ENCODE measurements at places on chromosomes 4 and X.
A peak's percentile ranks its signal among the peaks of the same experiment; 100 is the strongest.

- H3K27ac ChIP-seq: no peak overlapping the region
- no peaks in the 10 kb centered on the region for H3K36me3 ChIP-seq
- H3K4me1 ChIP-seq: no peaks in the 10 kb centered on the region
- H3K27me3 ChIP-seq: peaks cover 46% of the 10 kb centered on the region
- no peak for ATAC-seq
Measured at GRCh38 chr4:6464842-6465588, 7.4 kb downstream of the PPP2R2C start.

- H3K4me1 ChIP-seq: no peaks in the 10 kb centered on the region
- no peaks in the 10 kb centered on the region for H3K27me3 ChIP-seq
- no peak overlapping the region for H3K4me3 ChIP-seq
- no peak overlapping the region for H3K27ac ChIP-seq
Measured at GRCh38 chr4:124666496-124666895, 46.0 kb downstream of the ANKRD50 start.

DNA sequence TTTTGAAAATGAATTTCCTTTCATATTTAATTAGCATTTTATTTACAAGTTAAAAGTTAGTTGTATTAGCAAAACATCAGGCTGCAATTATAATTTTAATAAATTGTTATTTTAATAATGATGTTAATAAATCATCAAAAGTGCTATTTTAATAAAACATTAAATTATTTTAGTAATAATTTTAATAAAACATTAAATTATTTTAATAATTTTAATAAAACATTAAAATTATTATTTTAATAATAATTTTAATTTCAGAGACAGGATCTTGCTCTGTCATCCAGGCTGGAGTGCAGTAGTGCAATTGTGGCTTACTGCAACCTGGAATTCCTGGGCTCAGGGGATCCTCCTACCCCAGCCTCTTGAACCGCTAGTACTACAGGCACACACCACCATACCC lies 10.8 kb downstream of the RAP2C start:
- peaks cover 15% of the 10 kb centered on the region for H3K36me3 ChIP-seq
- H3K27me3 ChIP-seq: no peaks in the 10 kb centered on the region
- H3K4me1 ChIP-seq: peaks cover 17% of the 10 kb centered on the region
- H3K27ac ChIP-seq: no peak overlapping the region

- no peak overlapping the region for H3K27ac ChIP-seq
- ATAC-seq: no peak
- no peaks in the 10 kb centered on the region for H3K4me1 ChIP-seq
- no peak overlapping the region for H3K4me3 ChIP-seq
Measured at GRCh38 chrX:1075156-1075555, 137.3 kb downstream of the CRLF2 start.

DNA sequence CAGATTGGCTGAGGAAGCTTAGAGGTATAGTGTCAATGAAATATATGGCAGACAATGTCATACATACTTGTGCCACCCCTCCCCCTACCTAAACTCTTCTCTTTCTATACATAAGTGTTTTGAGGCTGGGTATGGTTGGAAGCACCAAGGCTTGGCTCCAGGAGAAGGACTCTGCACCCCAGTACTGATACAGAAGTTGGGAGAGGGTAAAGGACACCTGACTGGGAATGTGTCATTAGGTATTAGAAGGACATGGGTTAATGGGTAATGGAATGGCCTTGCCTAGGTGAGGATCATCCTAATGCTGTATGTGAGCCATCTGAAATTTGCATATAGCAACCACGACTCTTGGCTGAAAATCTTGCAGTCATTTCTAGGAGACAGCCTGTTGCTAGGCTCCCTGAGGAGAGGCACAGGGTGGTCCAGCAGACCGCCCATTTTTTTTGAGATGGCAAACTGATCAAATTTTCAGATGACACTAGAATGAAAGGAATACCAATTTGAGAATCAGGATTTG lies 26.8 kb upstream of the AP1S2 start:
- no peaks in the 10 kb centered on the region for H3K27me3 ChIP-seq
- peaks cover 7% of the 10 kb centered on the region for H3K36me3 ChIP-seq
- no peak overlapping the region for H3K4me3 ChIP-seq

GRCh38 chr4:10082459-10083272 lies 33.9 kb downstream of the WDR1 start:
- peaks cover 83% of the 10 kb centered on the region for H3K36me3 ChIP-seq
- no peak overlapping the region for H3K27ac ChIP-seq
- no peak overlapping the region for H3K4me3 ChIP-seq
- H3K4me1 ChIP-seq: no peaks in the 10 kb centered on the region
- no peaks in the 10 kb centered on the region for H3K27me3 ChIP-seq

DNA sequence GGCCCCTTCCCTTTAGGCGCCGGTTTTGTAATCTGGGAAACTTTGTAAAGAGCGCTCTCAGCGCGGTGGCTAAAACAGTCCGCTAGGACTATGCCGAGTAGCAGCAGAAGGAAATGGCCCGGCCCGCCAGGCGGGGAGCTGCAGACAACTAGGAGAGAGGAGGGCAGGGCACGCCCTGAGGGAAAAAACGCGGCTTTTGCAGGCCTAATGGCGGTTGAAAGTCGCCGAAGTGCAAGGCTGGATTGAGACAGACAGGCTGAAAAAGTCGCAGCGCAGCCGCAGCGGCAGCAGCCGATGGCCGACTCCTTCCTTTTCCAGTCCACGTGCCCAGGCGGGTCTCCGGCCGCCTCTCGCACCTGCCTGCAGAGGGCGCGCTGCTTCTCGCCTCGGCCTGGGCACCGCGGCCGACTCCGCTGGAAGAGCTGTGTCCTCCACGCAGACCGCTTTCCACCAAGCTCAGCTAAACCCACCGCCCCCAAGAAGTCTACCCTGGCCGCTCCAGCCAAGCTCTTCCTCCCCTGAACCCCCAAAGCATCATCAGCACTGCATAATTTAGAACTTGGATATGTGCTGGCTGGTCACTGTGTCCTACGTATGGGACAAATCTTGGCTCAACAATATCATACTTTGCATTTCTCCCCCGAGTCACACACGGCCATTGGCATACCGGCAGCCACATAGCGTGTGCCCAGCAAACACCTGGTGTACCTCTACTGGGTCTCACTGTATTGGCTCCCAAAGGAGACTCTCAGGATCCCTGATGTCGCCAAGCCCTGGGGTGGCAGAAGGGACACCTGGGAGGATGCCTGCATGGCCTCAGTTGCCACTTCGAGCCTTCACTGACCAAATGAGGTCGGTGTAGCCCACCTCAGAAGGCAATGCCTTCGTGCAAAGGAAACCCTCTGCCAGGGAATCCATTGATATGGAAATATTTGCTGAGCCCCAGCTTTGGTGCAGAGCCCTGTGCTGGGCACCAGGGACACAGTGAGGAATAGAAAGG lies 14.5 kb downstream of the SLC25A5 start:
- H3K27me3 ChIP-seq: no peaks in the 10 kb centered on the region
- H3K4me1 ChIP-seq: peaks cover 8% of the 10 kb centered on the region
- peak overlapping the region; percentile 90 for H3K4me3 ChIP-seq
- H3K27ac ChIP-seq: peak overlapping the region; percentile 76
- peak; percentile 86 for ATAC-seq
- H3K36me3 ChIP-seq: no peaks in the 10 kb centered on the region

All from stimulated activated memory B cell treated with anti-CD40 and anti-IgM and Interleukin-4, amounts not matched to agents 10 μg/mL and 1 μg/mL and 100 μg/mL, for 72 hours (primary cell).